ENCODE measurements at places on chromosomes 2 and 18.

- peak; percentile 81 for DNase-seq
Measured at GRCh38 chr2:237072067-237072931, 13.4 kb upstream of the COPS8 start.

- DNase-seq: no peak
Measured at GRCh38 chr2:53170466-53170865, 597.1 kb upstream of the CHAC2 start.

- DNase-seq: no peak
Measured at GRCh38 chr2:168245074-168245825, 2.1 kb downstream of the STK39 start.

DNA sequence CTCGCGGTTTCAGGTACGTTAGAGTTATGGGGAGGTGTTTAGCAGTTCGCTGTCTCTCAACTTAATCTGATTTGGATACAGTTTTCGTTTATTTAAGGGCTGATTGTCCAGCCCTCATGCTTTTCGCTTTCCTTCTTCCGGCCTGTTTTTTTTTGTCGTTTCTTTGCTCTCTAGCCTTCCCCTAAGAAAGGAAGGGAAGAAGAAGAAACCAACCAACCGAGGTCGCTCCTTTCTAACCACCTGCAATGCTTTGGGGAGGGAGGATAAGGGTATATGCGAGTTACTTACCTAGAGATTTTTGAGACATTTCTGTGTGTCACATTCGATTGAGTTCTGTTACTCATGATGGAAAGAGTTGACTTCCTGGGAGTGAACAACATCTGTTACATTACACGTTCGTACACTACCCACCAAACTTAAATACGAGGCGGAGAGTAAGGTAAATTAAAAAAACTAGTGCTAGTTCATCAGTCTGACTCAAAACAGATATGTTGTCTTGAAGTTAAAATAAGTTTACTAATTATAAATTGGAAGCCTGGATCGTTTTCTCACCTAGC is 918 bp downstream of the EIF5B start:
- DNase-seq: no peak

- DNase-seq: no peak
Measured at GRCh38 chr2:44116319-44116718, 52.4 kb upstream of the PPM1B start.

- no peak for DNase-seq
Measured at GRCh38 chr2:206558492-206558891, 83.8 kb upstream of the FAM237A start.

Data from stimulated activated CD4-positive, alpha-beta T cell treated with anti-CD3 and anti-CD28 coated beads, Interleukin-2, amount 100 ng/mL, for 48 hours (primary cell).